ENCODE measurements at places on chromosomes 1 and 21.

GRCh38 chr1:58975888-58976287 is 192.0 kb upstream of the JUN start:
- no peak for DNase-seq

DNA sequence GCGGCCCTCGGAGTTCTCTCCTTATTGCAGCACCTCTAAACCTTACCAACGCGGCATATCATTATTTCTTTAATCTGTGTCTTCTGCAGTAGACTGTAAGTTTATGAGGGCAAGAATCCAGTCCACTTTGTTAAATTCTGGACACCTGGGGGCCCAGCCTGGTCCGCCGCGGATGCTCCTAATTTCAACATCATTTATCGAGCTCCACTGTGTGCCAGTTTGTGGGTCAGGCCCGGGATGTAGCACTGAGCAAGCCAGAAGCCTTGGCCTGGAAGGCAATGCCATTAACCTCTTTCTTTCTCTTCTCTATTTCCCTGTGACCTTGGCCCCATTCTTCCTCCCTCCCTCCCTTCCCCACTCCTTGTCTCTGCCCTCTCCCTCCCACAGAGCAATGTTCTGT is 70.6 kb upstream of the CACNA1E start:
- DNase-seq: no peak

GRCh38 chr1:119469741-119470140 is 37.3 kb upstream of the HSD3B1 start:
- DNase-seq: no peak

- no peak for DNase-seq
Observed at GRCh38 chr1:3249631-3250501, 180.9 kb downstream of the PRDM16 start.

DNA sequence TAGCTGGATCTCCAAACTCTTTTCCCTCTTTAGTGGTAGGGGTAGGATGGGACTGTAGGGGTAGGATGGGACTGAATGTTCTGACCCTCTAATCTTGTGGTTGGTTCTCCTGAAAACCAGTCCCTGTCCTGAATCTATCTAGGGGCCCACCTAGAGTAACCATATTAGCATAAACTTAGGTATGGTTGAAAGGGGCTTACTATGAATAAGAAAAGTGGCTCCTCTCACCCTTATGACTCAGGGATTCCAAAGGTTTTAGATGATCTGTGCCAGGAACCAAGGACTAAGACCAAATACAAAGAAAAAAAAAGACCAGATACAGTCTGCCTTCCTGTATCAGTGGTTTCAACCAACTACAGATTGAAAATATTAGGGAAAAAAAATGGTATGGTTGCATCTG is 28.9 kb downstream of the RNF2 start:
- no peak for DNase-seq

GRCh38 chr1:186838380-186839040 is 9.8 kb downstream of the PLA2G4A start:
- no peak for DNase-seq

DNA sequence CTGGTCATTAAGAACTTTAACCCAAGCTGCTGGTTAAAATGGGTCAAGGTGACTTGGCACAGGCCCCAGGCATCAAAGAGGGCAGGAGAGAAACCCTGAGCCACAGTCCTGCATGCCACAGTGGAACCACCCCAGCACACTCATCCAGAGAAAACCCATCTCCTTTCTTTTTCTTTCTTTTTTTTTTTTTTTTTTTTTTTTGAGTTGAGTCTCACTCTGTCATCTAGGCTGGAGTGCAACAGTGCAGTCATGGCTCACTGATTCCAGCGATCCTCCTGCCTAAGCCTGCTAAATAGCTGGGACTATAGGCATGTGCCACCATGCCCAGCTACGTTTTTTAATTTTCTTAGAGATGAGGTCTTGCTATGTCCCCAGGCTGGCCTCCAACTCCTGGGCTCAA is 109.2 kb upstream of the RAB4A start:
- no peak for DNase-seq

- no peak for DNase-seq
Observed at GRCh38 chr1:41720861-41721410, 197.8 kb downstream of the HIVEP3 start.

DNA sequence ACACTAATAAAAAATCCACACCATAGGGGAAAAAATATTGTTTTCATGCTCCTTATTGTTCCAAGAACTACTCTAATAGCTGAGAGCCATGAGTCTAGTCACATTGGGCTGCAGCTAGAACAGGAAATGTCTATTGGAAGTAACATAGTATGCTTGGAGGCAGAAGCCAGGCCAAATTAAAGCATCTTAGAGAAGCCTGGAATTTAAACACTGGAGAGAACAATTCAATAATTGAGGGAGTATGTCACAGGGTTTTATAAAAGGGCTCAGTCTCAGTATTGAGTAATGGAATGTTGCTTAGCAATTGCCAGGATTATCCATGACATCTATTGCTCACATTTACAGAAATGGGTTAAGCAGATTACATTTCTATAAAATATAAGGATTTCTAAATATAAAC is 471.3 kb downstream of the LMO4 start:
- DNase-seq: no peak

GRCh38 chr1:244437086-244437468 is 14.6 kb downstream of the ADSS2 start:
- DNase-seq: no peak

DNA sequence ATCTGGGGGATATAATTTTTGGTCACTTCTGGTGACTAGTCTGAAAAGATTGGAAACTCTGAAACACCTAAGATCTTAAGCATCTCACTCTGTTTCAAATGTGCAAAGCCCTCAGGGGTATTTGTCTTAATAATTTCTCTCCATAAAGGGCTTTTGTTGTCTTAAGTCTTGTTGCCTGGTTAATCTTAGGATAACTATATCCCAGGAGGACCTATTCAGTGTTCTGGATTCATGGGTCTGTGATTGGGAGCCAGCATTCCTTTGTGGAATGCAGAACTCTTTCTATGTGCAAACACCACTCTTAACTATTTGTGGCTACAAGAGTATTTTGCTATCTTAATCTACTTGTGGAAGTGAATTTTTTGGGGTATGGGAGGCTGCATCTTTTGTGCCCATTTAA is 1573.0 kb upstream of the PRMT6 start:
- DNase-seq: no peak

GRCh38 chr1:119948342-119949214 is 52.3 kb upstream of the ADAM30 start:
- DNase-seq: peak; percentile 60

DNA sequence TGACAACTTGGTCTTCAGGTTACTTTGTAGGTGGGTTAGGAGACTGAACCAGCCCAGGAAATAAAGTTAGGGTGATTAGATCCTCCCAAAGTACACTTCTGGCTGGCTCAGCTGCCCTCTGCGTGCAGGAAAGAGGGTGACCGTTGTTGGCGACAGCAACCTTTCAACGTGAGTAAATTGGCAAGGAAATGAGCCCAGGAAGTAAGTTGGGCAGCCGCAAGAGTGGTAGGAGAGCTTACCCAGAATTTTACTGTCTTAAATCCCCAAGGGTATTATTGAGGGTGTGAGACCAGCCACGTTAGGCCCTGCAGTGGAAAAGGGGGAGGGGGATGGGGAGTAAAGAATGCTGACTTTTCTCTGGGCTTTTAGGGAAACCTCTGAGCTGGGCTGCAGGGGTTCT is 1.6 kb downstream of the TENT5C start:
- no peak for DNase-seq

DNA sequence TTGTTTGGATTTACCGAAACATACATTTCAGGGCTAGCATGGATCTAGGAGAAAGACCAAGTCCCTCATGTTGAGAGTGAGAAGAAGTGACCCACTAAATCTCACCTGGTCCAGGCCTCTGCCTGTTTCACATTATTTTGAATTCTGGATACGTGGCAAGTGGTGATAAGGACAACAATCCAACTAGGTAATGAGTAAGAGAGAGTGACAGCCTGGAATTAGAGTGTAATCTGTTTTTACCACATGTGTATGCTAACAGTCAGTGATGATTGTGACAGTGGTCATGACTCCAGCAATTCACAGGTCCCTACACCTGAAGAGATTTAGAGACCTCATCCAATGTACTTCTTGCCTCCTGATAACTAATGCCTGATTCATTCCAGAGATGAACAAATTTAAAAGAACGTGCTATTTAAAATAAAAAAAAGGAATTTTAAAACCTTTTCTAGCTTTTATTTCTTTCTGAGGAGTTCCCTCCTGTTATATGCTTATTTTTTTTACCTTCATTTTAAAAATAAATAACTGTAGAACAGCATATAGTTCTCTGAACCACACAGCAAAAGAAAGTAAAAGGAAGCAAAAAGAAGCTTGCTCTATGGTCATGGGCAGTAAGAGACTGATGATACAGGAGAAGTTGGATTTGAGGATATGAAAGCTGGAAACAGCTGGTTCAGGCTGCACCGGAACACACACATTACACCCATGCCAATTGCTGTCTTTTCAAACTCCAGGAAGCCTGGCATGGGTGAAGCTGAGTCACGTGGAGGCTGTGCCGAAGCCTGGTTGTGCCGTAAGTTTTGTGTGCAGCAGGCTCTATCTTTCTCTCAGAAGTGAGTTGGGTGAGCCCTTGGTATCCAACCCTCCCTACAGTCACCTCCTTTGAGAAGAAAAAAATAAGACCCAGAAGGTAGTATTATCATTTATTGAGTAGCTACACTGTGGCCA is 14.7 kb downstream of the C1orf116 start:
- DNase-seq: no peak

DNA sequence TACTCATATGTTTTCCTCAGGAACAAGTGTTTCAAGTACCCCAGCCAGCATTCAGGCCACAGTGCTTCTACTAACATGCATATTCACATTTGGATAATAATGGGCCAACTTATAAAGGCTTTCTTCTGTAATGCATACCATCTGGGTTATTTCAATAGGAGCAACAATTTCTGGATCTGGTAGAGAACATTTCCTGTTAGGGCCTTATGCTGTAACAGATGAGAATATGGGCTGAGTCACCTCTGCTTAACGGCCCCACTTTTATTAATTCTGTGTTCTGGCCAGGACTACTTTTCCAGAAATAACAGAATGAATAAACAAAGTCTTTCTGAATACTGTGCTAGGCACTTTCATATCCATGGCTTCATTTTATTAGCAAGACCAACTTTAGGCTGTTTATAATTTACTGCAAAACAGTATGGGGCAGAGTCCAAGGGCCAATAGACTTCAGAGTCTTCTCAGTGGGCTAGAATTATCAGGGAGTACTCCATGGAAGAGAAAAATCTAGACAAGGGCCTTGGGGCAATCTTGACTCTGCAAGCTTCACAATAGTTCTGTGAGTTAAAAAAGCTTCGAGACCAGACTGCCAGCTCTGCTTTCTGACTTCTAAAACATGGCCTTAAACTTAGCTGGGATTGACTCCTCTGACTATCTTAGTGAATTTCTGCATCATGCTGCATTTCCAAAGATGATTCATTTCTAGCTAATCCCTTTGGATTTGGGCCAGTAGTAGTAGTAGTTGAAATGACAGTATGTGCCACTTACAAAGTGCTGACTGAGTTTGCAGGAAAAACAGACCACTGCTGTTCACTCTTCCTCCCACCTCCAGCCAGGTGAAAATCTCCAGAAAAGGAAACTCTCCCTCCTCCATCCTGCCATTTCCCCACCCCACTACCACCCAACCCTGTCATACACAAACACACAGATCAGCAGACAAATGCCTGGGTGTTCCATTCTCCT is 8.2 kb upstream of the SSX2IP start:
- no peak for DNase-seq

DNA sequence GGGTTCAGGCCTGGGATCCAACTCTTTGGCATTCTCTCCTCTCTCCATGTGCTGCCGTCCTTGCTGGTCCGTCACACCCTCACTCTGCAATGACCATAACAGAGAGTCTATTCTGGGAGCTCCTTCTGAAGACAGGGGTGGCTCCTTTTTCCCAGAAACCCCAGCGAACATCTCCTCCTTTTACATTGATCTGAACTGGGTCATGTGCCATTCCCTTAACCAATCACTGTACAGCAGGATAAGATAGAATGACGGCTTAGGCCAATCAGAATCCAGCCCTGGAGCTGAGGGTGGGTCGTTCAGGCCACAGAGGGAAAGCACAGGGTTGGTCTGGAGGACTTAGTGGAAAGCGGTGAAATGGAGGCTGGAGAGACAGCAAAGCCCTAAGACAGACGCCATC is 740.1 kb downstream of the MATN1 start:
- DNase-seq: no peak
